ENCODE measurements at places on chromosomes 3 and 15. TPM values are rescaled to one million over a fixed set of nuclear protein-coding genes. Genes with fewer than 3 reads are reported as not detected.
A peak's percentile ranks its signal among the peaks of the same experiment; 100 is the strongest.

The SEMA3G gene
- not detected for total RNA-seq

The ETV5 gene
- total RNA-seq = 93.0 TPM

The SMAD6 gene
- total RNA-seq = not detected

The GPD1L gene
- total RNA-seq = 9.7 TPM

The TLR9 gene
- total RNA-seq = not detected

The C2CD4B gene
- total RNA-seq = not detected

The PLSCR2 gene
- not detected for total RNA-seq

DNA sequence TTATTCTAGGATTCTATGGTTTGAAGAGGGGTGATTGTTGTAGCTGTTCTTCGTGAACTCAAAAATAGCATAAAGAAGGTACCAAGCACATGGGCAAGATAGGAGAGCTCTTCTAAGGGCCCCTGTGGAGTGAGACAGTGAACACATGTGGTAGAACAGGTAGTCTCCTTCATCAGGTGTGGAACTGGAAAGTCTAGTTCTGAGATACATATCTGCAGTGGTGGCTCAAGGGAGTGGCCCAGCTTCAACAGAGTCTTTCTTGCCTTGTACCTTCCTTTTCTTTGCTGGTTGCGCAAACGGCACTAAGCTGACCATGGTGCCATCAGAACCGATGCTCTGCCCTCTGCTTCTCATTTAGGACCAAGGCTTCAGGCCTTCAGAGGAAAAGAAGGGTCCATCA lies 65.2 kb downstream of the CERS3 start:
- no peaks in the 10 kb centered on the region for H3K27me3 ChIP-seq
- peaks cover 6% of the 10 kb centered on the region for H3K4me1 ChIP-seq
- DNase-seq = no peak
- no peaks in the 10 kb centered on the region for H3K36me3 ChIP-seq
- no peak overlapping the region for H3K4me3 ChIP-seq
- no peak overlapping the region for H3K27ac ChIP-seq

DNA sequence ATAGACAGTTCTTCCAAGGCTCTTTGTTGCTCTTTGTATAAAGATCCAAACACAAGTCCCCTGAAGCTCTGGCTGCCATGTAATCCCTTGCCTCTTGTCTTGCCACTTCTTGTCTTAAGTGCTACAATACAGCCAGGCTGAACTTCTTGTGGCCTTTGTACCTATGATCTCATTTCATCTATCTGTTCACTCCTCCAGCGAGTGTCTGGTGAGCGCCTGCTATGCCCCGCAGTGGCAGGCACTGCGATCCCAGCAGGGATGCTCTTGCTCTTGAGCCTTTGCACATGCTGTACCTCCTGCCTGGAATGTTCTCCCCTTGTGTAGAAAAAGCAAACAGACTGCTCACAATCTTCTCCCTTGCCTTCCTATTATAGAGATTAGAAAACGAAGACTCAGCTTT lies 81.9 kb upstream of the ADPGK start:
- peaks cover 15% of the 10 kb centered on the region for H3K4me1 ChIP-seq
- H3K36me3 ChIP-seq = no peaks in the 10 kb centered on the region
- DNase-seq = no peak
- no peak overlapping the region for H3K4me3 ChIP-seq
- H3K27me3 ChIP-seq = no peaks in the 10 kb centered on the region
- H3K27ac ChIP-seq = no peak overlapping the region

- H3K4me3 ChIP-seq = no peak overlapping the region
- H3K27me3 ChIP-seq = no peaks in the 10 kb centered on the region
- H3K4me1 ChIP-seq = no peaks in the 10 kb centered on the region
- H3K27ac ChIP-seq = no peak overlapping the region
- no peak for DNase-seq
Observed at GRCh38 chr3:42708611-42709151, 6.1 kb upstream of the HHATL start.

GRCh38 chr3:133877221-133877620 lies 18.5 kb downstream of the RAB6B start:
- H3K4me3 ChIP-seq = no peak overlapping the region
- H3K27me3 ChIP-seq = peaks cover 22% of the 10 kb centered on the region
- no peak for DNase-seq
- no peaks in the 10 kb centered on the region for H3K4me1 ChIP-seq

- no peaks in the 10 kb centered on the region for H3K27me3 ChIP-seq
- no peaks in the 10 kb centered on the region for H3K36me3 ChIP-seq
- no peak overlapping the region for H3K4me3 ChIP-seq
- DNase-seq = no peak
- no peaks in the 10 kb centered on the region for H3K4me1 ChIP-seq
- no peak overlapping the region for H3K27ac ChIP-seq
Observed at GRCh38 chr15:60685346-60685937, 206.5 kb upstream of the ICE2 start.

DNA sequence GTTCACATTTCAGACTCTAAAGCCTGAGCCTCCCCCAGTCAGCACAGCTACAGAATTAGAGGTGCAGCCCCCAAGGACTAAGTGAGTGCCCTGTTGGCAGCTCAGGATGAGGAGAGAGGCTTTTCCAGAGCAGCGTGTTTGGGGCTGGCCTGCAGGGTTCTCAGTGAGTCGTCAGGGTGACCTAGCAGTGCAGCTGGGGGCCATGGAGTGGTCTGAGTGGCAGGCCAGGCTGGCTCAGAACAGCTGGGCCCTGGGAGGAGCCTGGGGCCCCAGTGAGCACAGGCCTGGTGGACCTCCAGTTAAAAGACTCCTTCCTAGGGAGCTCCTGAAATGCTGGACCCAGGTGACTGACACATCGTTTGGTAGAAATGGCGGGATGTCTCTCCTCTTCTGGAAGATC lies 108.3 kb downstream of the SLC49A4 start:
- H3K4me3 ChIP-seq = no peak overlapping the region
- H3K36me3 ChIP-seq = no peaks in the 10 kb centered on the region
- H3K27me3 ChIP-seq = peaks cover 19% of the 10 kb centered on the region
- no peak overlapping the region for H3K27ac ChIP-seq
- DNase-seq = no peak

GRCh38 chr3:197912741-197913476 lies 37.1 kb upstream of the RPL35A start:
- no peaks in the 10 kb centered on the region for H3K36me3 ChIP-seq
- H3K4me1 ChIP-seq = no peaks in the 10 kb centered on the region
- DNase-seq = no peak
- H3K27ac ChIP-seq = no peak overlapping the region
- H3K4me3 ChIP-seq = no peak overlapping the region

DNA sequence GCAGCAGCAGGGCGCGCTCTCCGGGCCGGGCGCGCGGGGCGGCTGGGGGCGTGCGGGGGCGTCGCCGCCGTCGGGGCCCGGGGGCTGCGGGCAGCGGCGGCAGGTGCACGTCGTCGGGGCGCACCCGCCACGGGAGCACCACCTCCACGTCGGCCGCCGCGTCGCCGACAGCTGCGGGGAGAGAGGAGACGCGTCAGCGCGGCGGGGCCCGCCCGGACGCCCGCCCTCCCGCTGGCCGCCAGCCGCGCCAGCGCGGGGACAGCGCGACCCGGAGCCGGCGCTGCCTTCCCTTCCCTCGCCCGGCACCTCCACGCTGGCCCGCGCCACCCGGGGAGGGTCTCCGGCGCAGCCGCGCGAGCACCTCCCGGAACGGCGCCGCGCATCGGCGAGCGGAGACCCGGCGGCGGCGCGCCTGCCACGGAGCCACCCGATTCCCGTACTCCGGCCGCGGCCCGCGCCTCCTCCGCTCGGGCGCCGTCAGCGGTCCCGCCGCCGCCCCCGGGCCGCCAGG lies 481 bp downstream of the ADAMTS17 start:
- no peak for DNase-seq
- no peaks in the 10 kb centered on the region for H3K36me3 ChIP-seq
- H3K27ac ChIP-seq = no peak overlapping the region
- H3K4me3 ChIP-seq = peak overlapping the region; percentile 59
- no peaks in the 10 kb centered on the region for H3K27me3 ChIP-seq
- peaks cover 8% of the 10 kb centered on the region for H3K4me1 ChIP-seq

DNA sequence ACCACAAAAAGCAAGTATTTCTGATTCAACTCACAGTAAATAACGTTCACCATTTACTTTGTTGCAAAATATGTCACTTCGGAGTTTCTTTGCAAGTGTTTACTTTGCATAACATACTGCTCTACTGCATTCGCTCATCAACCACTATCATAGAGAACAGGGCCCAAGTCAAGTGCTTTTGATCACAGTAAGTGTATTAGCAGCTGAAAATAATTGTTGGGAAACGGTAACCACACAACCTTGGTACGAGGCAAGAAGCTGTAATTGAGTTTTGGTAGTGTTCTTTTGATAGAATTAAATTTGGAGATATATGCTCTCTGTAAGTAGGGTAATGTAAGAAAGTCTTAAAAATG lies 80.1 kb downstream of the SATB1 start:
- no peak overlapping the region for H3K27ac ChIP-seq
- H3K4me1 ChIP-seq = no peaks in the 10 kb centered on the region
- H3K27me3 ChIP-seq = peaks cover 64% of the 10 kb centered on the region
- H3K36me3 ChIP-seq = no peaks in the 10 kb centered on the region
- H3K4me3 ChIP-seq = no peak overlapping the region
- no peak for DNase-seq
